HT1080 (cell line): ENCODE measurements at places on chromosomes 1 and 21. TPM values are rescaled to one million over a fixed set of nuclear protein-coding genes. Genes with fewer than 3 reads are reported as not detected.

The KLHDC7A gene
- total RNA-seq, result 0.02 TPM in 1 of 2 replicates, not detected in the other

The PTPRC gene
- 0.16 and 0.23 TPM in 2 replicates for total RNA-seq

The SYCP1 gene
- not detected in 2 replicates for total RNA-seq

GRCh38 chr1:165062346-165062745, 294.2 kb downstream of the LMX1A start:
- no peak for DNase-seq

GRCh38 chr1:161720422-161720821, 922 bp upstream of the FCRLB start:
- DNase-seq, result no peak

The TMEM50A gene
- total RNA-seq, result 100 and 114 TPM in 2 replicates

GRCh38 chr1:158022554-158023312, 29.3 kb downstream of the KIRREL1 start:
- DNase-seq, result no peak

GRCh38 chr21:16842696-16843035, 670.2 kb upstream of the CXADR start:
- no peak for DNase-seq

DNA sequence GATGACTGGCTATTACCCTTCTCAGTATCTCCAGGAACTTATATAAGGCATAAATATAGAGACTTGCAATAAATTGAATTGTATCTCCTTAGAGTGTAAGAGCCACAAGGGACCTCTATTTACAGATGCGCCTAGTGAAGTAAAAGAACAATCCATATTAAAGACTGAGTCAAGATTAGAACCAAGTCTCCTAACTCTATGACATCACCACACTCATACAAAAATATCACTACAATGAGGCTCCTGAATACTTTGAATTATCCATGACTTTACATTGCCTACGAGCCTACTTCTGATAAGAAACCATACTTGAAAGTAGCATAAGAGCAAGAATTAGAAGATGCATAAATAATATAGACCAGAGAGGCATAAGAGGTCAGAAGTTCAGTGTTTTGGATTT, 18.8 kb downstream of the DPYD start:
- DNase-seq, result no peak

- DNase-seq, result no peak
Observed at GRCh38 chr1:177021687-177022086, 142.8 kb downstream of the ASTN1 start.

The INTS11 gene
- total RNA-seq, result 142 and 143 TPM in 2 replicates

The CRP gene
- not detected in 2 replicates for total RNA-seq

The PPP1R15B gene
- total RNA-seq, result 21.3 and 27.4 TPM in 2 replicates

The LAPTM5 gene
- total RNA-seq, result 0.50 and 1.5 TPM in 2 replicates

DNA sequence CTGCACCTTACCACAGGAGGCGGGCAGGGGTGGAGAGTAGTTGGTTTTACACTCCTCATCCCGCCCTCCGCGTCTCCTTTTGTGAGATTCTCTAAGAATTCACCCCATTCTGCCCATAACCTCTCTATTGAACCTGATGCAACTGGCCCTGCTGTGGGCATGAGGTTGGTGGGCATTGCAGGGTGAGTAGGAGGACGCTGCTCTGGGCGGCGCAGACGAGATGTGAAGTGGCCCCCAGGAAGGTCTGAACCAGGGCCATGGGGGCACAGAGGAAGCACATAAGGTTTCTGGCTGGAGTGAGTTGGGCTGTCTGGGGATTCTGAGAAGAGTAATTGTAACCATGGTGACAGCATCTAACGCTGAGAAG, 8.8 kb downstream of the PADI1 start:
- DNase-seq, result no peak

The ZNF683 gene
- total RNA-seq, result not detected in 2 replicates
